ENCODE measurements at places on chromosomes 2 and 18.

DNA sequence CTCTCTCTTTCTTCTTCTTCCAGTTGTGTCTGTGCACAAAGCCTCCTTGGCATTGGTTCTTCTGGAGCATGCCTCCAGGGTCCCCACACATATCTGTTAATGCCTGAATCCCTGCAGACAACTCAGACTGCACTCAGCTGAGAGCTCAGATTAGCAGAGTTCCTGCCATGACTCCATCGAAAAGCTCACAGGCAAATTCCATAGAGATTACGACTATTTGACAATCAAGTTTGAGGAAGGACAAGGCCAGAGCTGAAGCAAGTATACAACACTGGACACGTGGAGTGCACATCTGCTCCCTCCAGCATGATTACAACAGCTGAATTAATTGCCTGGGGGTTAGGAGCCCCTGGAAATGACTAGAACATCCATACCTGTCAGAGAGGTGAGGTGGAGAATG, 190.7 kb downstream of the INSIG2 start:
- peak; percentile 2 for DNase-seq

GRCh38 chr2:112108178-112108832, 29.9 kb upstream of the FBLN7 start:
- no peak for DNase-seq

DNA sequence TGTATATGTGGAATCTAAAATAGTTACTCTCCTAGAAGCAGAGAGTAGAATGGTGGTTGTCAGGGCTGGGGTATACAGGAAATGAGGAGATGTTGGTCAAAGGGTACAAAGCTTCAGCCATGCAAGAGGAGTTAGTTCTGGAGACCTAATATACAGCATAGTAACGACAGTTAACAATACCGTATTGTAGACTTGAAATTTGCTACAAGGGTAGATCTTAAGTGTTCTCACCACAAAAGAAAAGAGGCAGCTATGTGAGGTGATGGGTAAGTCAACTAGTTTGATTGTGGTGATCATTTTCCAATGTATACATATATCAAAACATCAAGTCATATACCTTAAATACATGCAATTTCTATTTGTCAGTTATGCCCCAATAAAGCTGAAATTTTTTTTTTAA, 98.2 kb upstream of the CYP1B1 start:
- no peak for DNase-seq

GRCh38 chr18:60147323-60147722, 225.3 kb downstream of the MC4R start:
- no peak for DNase-seq

GRCh38 chr2:9979977-9980376, 28.5 kb downstream of the GRHL1 start:
- no peak for DNase-seq

- no peak for DNase-seq
Observed at GRCh38 chr2:239226677-239227581, 173.9 kb downstream of the HDAC4 start.

DNA sequence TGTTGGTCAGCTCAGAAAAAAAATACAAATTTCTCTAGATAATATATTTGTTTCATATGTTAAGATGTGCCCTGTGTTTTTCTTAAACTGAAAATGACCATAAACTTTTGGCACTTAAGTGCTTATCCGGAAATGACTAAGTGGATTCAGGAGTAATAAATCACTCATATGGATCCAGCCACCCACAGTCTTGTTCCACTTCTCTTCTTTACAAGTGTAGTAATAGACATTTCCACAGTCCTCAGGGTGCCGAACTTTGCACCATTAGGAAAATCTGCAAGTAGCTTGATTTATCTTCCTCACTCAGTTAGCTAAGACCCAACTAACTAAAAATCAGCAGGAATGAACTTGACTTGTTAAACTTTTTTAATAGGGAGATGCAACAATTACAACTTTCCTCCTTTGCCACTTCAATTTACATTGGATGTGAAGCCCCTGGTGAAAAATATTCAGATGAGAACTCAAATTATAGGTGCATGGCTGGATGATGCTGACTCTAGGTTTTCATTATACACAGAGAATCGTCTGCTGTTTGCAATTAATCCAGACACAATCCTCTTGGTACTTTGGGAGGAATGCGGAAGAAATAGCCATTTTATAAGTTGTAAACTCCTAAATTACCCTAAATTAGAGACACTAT, 322.5 kb downstream of the ARHGAP15 start:
- DNase-seq, result no peak

DNA sequence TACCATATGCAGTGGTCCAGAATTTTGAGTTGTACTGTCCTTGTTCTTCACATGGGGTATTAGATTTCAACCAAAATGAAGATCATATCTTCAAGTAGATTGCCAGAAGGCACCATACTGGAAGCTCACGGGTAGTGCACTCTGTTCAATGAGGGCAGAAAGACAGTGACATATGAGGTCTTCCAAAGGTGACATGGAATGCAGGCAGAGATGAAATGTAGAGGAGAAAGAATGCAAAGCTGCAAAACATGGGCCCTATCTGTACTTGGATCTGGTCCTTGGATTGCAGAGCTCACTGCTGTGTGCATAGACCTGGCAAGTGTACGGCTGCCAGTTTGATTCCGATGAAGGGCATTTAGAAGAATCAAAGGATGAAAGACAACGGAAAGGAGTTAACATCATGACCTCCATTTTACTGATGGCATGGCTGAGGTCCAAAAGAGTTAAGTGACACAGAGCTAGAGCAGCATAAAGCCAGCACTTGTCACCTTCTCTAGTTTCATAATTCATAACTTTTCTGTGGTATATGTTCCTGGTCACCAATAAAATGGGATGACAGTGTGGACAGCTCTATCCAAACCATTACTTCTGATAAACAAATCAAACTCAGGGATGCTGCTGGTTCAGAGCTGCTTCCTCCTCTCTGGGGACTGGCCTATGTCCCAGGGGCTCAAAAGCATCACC, 64.7 kb downstream of the BCL2 start:
- DNase-seq, result no peak

GRCh38 chr2:16018277-16019059, 78.1 kb downstream of the MYCN start:
- no peak for DNase-seq

DNA sequence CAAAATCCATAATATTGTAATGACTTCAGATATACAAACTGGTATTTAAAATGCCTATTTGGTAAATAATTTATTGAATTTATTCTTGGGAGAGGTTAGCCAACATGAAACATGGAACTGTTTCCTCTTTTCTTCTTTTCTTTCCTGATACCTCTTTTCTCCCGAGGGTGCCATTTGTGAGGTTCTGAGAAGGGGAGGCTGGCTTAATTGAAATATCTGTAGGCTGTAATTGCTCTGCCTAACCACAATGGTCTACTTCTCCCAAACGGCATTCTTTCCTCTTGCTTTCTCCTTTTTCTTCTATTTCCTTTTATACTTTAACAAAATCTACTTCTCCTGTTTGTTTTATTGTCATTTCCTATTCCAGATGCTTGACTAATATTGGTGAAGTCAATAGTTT, 114.9 kb downstream of the TCF4 start:
- no peak for DNase-seq

- DNase-seq, result no peak
Observed at GRCh38 chr2:191352536-191352935, 107.3 kb downstream of the MYO1B start.

DNA sequence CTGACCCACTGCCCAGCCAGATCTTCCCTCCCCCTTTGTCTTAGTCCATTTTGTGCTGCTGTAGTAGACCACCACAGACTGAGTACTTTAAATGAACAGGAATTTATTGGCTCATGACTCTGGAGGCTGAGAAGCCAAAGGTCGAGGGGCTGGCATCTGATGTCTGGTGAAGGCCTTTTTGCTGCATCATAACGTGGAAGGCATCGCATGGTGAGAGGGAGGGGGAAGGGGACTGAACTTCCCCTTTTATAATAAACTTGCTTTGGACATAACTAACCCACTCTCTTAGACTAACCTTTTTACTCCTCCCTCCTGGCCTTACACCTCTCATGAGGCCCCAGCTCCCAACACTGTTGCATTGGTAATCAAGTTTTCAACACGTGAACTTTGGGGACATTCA, 83.8 kb downstream of the MAP4K4 start:
- DNase-seq, result no peak

DNA sequence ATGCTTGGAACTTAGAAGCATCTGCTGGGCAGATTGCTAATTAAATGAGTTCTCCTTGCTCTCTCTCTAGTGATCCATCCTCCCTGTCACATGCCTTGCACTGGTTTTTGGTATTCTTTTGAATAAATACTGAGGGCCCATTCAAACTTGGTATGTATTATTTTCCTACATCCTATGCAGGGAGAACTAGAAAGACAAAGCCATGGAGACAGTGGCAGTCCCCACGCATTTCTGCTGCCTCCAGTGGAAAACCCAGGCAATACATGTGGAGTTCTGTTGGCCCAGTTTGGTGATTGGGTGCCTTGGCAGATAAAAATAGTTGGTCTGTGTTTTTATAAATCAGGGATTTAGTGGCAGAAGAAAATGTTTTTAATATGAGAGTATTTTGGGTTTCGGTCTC, 68.7 kb downstream of the DIS3L2 start:
- DNase-seq, result peak; percentile 21

DNA sequence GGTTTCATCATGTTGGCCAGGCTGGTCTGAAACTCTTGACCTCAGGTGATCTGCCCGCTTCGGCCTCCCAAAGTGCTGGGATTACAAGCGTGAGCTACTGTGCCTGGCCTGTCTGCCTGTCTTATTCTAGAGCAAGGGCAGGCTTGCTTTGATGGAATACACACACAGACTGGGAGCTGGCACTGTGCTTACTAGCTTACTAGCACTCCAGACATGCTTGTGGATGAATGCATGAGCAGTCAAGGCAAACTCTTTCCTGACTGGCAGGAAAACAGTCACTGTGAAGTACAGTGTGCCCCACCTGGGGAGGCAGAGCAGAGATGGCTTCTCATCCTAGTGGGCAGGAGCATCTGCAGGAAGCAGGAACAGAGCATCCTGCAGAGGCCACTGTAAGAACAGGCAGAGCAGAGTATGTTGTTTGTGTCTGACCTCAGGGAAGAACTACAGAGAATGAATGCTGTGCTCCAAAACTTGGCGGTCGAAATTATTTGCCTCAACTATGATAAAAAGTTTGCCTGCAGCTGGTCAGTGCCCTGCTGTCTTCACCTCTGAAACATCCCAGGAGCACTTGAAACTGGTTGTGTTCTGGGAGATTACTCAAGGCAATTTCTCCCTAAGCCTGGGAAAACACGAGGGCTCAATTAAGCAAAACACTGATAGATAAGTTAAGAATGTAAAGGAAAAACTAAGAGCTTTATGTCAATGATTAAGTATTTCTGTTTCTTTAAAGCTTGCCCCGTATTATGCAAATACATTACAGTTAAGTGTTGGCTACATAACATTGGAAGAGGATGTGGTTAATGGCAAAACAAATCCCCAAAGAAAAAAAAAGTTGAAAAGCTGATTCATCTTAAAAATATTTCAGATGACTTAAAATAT, 102.4 kb downstream of the VAPA start:
- DNase-seq, result no peak

GRCh38 chr2:105814291-105814940, 69.7 kb downstream of the NCK2 start:
- DNase-seq, result no peak

DNA sequence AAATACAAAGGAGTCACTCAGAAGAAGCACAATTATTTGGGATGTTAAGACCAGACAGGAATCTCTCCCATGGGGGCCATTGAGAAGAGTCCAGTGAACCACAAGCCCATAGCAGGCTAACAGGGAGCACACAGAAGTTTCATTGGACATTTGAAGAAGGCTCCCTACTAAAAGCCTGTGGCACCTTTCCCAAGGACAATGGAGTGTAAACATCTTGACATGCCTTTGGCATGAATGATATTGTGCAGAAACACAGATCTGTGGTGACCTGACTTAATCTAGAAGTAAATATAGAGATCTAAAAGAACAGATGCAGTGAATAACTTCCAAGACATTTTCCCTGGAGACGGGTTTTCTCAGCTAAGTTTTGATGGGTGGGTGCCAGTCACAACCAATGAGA, 221.5 kb downstream of the EPHA4 start:
- DNase-seq, result no peak

- DNase-seq, result no peak
Observed at GRCh38 chr2:32825291-32825712, 121.5 kb upstream of the LTBP1 start.

DNA sequence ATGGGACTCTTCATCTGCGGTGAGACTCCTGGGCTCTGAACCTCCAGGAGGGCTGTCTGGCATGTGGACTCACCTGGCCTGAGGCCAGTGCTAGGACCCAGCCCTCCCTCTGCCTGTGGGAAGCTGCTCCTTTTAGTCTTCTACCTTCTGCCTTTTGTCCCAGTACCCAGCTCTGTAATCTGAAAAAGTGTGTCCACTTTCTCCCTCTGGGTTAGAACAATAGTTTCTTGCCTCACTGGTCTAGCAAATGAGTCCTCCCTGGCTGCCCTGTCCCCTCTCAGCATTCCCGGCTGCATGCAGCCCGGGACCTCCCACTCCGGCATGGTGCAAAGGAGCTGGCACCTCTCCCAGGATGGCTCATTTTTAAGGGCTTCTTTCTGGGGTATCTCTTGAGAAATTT, 25.9 kb downstream of the GKN2 start:
- DNase-seq, result no peak

DNA sequence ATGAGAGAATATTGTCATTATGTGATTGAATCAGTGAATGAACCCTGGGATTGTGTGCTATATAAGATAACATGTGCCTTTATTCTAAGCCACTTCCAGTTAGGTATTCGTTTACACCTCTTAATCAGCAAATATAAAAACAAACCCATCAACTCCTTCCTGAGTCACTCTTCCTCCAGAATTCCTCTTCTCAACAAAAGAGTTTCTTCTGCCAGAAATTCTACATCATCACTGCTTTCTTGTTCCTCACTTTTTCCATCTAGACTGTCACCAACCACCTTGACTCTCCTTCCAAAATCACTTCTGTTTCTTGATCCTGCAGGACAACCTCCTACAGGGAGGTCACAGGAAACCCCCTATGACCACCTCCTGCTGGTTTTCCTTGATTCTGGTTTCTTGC, 261.4 kb downstream of the CYP26B1 start:
- no peak for DNase-seq

GRCh38 chr2:103875131-103875530, 978.8 kb upstream of the POU3F3 start:
- DNase-seq, result no peak

- no peak for DNase-seq
Observed at GRCh38 chr2:229179628-229180027, 91.5 kb downstream of the PID1 start.

- DNase-seq, result no peak
Observed at GRCh38 chr2:120352696-120353590, 7.0 kb downstream of the INHBB start.

- no peak for DNase-seq
Observed at GRCh38 chr2:102172745-102173144, 14.1 kb upstream of the IL1RL2 start.

DNA sequence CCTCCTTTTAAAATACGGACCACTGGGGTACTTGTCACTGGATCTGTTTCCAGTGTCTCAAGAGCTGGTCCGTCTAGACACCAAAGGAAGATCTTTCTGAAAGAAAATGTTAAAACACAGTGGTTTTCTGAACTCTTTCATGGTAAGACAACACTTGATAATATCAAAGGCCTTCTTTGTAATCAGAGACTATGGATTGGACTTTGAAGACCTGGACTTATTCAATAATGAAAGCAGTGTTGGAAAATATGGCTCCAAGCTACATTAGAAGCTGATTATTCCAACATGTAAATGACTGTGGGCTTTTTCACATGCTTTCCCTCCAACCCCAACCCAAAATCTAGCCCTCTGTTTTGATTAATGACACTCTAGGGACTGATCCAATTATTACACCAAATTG, 329.4 kb upstream of the LYPD1 start:
- DNase-seq, result no peak

- no peak for DNase-seq
Observed at GRCh38 chr2:233130481-233131020, 70.4 kb downstream of the INPP5D start.

Data from T47D (cell line).